ENCODE measurements at places on chromosomes 2 and 18.

- no peak for DNase-seq
These were observed 26.5 kb upstream of the CXXC1 start for GRCh38 chr18:50313873-50314460.

DNA sequence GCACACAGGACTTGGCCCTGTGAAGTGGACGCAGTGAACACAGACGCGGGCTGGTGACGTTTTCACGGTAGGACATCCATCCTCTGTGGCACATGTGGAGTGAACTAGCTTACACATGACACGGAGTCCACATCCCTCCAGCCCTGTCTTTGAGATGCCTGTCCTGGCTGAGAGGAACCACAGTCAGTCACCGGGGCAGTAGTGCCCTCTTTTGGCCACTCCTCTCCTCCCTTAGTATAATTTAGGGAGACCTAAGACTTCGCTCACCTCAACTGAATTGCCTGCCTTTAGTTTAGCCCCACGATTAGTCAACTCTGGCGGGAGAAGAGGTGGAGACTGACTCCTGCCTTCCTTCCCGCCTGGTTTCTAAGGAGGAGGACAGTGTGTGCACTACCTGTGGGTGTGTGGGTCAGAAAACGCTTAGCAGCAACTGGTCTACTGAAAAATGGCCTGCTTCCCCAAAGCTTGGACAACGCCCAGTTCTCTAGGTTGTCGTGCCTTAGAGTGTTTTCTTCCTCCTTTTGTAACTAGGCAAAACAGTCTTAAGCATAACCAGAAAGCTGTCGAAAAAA, 70.6 kb downstream of the MBP start:
- DNase-seq = peak; percentile 21

GRCh38 chr2:106011380-106011779, 182.7 kb downstream of the UXS1 start:
- peak; percentile 58 for DNase-seq

- DNase-seq = no peak
These were observed 3.2 kb downstream of the CYP27A1 start for GRCh38 chr2:218785103-218785502.

DNA sequence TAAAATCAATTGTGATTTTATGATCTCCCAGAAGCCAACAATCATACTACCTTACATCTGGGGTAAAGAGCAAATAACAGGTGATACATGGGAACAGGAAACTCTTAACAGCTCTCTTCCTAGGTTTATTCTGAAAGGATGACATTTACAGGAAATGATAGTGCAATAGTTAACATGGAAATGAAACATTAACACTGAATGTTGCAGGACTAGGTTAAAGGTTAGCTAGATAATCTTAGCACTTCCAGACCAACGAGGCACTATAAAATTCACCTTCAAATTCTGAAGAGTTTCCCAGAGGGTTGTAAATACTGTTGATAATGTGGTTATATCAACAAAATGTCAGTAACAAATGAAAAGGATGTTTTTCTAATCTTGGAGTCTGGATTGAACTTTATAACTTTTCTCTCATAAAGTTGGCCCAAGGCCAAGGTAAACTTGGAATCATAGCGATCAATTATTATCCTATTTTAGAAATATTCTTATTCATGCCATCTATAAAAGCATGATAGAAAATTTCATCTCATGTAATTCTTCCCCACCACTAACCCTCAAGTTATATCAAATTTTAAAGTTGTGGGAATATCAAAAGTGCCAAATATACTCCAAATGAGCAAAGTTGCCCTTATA, 32.9 kb upstream of the GCG start:
- no peak for DNase-seq

GRCh38 chr2:46647766-46648742, 168.7 kb downstream of the TMEM247 start:
- DNase-seq = no peak

DNA sequence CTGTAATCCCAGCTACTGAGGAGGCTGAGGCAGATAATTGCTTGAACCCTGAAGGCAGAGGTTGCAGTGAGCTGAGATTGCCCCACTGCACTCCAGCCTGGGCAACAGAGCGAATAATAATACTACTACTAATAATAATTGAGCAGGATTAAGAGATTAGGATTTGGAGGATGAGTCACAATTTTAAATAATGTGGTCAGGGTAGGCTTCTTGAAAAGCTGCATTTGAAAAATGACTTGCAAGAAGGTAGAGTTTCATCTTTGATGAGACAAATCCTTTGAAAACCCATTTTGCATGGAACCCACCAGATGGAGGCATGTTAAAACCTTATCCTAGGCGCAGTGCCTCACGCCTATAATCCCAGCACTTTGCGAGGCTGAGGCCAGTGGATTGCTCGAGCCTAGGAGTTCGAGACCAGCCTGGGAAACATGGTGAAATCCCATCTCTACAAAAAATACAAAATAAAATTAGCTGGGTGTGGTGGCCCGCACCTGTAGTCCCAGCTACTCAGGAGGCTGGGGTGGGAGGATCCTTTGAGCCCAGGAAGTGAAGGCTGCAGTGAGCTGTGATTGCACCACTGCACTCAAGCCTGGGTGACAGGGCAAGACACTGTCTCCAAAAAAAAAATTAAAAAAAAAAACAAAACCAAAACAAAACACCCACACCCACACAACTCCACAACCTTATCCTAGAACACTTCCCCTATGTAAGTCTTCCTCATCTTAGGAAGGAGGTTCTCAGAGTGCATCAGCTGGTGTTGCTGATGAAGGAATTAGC, 3.3 kb upstream of the ATP8B1 start:
- peak; percentile 80 for DNase-seq

- no peak for DNase-seq
These were observed 129.7 kb downstream of the PTPRM start for GRCh38 chr18:7696780-7697179.

DNA sequence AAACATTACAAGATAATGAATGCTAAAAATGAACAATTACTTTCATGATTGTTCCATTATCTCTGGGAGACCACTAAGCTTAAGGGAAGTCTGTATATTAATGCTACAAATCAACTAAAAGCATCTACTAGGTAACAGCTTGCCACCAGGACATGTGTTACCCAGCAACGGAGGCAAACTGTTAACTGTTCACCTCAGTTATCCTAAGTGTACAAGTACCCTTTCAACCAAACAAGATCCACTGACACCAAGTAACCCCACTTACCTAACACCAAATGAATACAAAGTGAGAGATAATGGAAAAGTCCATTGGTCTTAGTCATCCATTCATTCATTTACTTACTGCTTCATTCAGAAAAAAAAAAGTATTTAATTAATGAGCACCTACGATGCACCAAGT, 54.7 kb upstream of the KIDINS220 start:
- DNase-seq = no peak

- no peak for DNase-seq
These were observed 203.0 kb downstream of the TNS1 start for GRCh38 chr2:217799563-217800432.

GRCh38 chr2:32792416-32792815, 154.3 kb upstream of the LTBP1 start:
- no peak for DNase-seq

All from NCI-H82 (cell line).